Glomerular endothelial cell (primary cell): ENCODE measurements at places on chromosomes 4 and X.
A peak's percentile ranks its signal among the peaks of the same experiment; 100 is the strongest.

DNA sequence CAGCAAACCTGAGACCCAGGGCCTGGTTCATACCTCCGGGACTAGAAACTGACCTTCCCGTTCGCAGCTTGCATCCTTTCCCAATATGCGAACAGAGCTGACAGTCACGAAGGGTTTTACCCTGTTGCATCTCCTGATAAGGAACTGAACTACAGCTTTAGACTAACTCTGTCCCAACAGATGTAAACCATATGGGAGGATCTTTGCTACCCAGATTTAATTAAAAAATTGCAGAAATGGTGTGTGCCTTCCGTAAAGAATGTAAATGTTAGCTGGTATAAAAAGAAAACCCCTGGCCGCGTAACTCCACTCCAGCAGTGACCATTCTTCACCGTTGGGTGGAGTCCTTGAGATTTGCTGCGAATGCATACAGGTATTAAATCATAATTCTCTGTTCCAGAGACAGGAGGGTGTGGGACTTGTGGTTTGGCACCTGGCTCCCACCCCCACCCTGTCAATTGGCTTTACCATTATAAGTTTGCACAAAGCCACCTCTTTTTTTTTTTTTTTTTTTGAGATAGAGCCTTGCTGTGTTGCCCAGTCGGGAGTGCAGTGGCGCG is 40.6 kb upstream of the SORCS2 start:
- no peak for DNase-seq

GRCh38 chr4:89105726-89106125 is 5.6 kb upstream of the TIGD2 start:
- DNase-seq: no peak

DNA sequence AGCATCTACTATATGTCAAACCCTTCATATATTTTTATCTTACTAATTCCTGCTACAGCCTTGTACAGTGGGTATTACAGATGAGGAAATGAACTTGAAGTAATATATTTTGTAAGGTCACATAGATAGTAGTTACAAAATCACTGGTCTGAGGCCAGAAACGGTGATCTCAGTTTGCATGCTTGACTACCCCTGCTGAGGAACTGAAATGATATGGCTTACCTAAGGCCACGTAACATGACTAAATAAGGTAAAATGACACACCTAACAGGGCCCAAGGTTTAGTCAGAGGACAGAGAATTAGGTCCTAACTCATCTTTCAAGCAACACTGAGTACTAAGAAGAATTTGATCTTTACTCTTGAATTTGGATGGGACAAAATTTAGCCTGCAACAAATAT is 1.5 kb upstream of the COMMD8 start:
- DNase-seq: no peak

DNA sequence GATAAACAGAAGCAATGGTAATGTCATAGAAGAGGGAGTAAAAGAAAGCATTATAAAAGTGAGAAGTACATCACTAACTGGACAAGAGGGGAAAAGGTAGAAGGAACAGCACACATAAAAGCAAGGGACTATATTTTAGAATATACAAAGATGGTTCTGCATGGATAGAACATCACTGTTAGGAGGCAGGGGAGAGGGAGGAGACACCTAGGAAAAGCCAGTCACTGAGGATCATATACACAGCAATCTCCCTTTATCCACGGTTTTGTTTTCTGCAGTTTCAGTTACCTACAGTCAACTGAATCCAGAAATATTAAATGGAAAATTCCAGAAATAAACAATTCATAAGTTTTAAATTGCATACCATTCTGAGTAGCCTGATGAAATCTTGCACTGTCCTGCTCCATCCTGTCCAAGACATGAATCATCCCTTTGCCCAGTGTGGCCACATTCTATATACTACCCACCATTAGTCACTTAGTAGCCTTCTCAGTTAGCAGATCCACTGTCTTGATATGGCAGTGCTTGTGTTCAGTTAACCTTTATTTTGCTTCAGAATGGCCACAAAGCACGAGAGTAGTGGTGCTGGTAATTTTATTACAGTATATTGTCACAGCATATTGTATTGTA is 74.2 kb downstream of the PPA2 start:
- no peak for DNase-seq

- DNase-seq: no peak
Observed at GRCh38 chr4:75769036-75769435, 44.7 kb downstream of the USO1 start.

GRCh38 chr4:25154594-25155265 is 5.5 kb downstream of the SEPSECS start:
- DNase-seq: no peak

DNA sequence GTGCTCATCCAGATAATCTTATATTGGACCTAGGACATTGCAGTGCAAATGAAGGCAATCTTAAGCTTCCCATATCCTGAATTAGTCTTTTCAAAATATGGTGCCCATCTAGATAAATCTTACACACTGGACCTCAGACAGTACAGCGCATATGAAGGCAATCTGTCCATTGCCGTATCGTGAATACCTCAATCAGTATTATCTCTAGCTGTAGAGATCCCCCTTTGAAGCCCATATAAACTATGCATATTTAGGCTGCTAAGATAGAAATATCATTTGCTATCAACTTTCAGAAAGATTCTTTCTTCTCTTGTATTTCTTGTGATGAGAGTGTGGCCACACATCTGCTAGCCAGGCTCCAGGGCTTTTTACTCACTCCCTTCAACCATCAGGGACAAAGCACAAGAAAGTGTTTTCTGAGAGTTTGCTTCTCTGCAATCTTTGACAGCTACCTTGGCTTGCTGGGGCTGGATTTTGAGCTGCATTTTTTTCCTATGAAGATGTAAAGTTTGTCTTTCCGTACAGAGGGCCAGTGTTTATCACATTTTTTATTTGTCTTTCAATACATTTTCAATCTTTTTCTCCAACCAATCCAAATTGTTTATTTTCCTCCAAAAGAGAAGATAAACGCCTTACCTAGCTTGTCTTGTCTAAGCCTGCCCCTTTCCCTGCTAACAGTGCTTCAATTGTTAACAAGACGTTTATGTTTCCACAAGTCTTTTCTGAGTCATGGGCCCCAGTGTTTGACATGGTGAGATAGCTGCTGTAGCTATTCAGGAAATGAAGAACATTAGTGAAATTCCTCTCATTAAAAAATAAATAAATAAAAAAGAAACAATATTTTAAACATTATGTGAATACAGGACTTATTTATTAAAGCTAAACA is 57.6 kb upstream of the FAT1 start:
- DNase-seq: no peak

DNA sequence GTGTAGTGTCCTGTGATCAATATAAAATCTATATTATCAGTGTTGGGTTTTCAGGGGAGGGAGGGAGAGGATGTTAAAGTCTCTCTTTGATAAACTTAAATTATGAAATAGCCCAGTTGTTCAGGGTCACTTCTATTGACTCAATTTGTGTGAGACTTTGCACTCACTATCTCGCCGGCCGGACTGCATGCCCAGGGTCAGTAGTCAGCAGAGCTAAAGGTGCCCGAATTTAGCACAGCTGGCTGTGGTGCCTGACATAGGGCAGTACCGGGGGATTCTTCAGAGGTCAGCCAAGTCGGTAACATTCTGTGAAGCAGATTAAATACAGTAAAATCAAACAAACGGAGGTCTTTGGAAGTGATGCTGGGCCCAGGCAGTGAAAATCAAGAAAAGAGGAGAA is 19.2 kb downstream of the GABRQ start:
- DNase-seq: no peak

DNA sequence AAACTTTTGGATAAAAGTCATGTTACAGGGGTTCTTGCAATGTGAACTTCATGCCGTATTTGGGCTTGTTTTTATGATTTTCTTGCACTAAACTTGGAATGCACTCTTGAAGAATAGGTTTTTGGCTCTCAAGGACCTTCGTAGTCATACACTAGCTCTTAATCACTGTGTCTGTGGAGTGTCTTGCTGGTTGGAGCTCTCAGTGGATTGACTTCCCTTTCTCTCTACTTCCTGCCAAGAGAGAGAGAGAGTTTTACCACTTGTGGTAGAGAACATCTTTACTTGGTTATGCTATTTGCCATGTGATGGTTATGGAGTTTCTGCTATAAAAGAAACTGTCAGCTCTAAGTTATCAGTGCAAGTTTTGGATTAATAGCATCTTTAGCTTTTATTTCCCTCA is 112.4 kb downstream of the BMPR1B start:
- DNase-seq: no peak

- no peak for DNase-seq
Observed at GRCh38 chrX:20237864-20238263, 28.8 kb downstream of the RPS6KA3 start.

DNA sequence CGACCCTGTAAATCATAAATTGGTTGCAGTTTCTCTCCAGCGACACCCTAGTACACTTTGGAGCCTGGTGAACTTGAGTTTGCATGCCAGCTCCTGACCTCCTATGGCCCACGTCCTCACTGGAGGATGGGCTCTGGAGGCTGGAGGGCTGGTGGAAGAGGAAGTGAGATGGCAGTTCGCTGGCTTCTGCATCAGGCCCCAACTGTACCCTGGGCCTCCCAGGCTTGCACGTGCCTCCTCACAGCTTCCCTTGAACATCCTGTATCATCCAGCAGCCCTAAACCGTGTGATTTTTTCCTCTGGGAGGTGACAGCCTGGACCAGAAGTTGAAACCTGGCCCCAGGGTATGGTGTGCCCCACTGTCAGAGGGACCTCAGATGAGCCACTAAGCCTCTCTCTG is 78.5 kb downstream of the HTRA3 start:
- no peak for DNase-seq

DNA sequence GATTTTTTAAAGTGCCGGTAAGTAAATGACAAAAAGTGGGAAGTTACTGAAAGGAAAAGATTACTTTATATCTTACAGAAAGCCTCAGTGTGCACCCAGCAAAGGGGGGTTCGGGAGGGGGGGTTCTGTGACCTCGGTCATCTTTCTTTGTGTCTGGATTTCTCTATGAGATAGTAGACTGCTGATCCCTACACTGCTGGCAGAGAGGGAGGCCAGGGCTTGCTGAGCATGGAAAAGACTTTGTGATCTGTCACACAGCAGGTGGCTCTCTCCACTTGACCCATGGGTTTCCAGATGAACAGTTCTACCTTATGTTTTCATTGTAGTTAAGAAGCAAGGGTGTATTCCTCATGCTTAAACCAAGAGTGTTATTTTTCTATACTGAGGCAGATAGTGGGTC is 475.6 kb downstream of the PCDH10 start:
- no peak for DNase-seq

- DNase-seq: no peak
Observed at GRCh38 chr4:151677193-151677592, 83.6 kb downstream of the GATB start.

GRCh38 chrX:120380699-120381098 is 18.8 kb downstream of the ATP1B4 start:
- no peak for DNase-seq

GRCh38 chr4:99151452-99151851 is 7.4 kb upstream of the ADH4 start:
- DNase-seq: no peak

- DNase-seq: no peak
Observed at GRCh38 chrX:99077099-99077498, 1333.0 kb downstream of the PCDH19 start.

GRCh38 chr4:37687681-37688080 is 1.5 kb upstream of the RELL1 start:
- DNase-seq: no peak

GRCh38 chrX:12315526-12315925 is 177.3 kb downstream of the FRMPD4 start:
- no peak for DNase-seq

GRCh38 chr4:77202491-77202890 is 45.5 kb downstream of the CCNG2 start:
- no peak for DNase-seq

- no peak for DNase-seq
Observed at GRCh38 chr4:40265910-40266274, 69.1 kb downstream of the RHOH start.

GRCh38 chr4:23789762-23790161 is 100.1 kb downstream of the PPARGC1A start:
- DNase-seq: no peak

DNA sequence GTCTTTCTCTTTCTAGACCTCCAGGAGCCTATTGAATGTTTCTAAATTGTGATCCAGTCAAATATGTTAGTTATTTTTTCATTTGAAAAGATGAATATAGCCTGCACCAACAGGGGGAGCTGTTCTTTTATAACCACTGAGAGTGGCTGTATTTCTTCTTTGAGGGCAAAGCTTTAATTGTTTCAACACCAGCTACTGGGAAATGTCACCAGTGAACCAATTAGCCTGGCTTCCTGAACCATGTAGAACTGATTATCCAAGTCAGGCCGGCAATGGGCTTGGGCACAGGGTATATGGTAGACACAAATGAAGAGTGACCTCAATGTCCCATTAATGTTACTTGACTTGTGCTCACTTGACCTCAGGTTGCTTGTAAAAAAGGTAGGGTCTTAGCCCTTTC is 4.8 kb upstream of the DAPP1 start:
- peak; percentile 22 for DNase-seq

GRCh38 chr4:152374606-152375285 is 161.1 kb downstream of the FBXW7 start:
- DNase-seq: no peak

DNA sequence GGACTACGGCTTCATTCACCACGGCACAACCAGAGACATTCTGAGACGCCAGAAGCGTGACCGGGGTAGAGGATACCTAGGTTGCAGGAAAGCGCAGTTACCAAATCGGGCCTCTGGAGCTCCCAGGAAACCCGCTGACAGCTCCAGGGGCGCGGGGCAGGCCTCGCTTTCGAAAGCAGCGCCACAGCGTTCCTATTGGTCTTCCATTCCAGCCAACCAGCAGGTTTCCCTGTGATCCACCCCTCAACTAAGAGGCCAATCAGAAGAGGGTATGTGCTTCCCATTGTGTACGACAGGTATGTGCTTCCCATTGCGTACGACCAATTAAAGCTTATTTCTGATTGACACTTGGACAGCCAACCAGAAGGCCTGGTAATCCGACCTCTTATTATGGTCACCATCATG is 14.9 kb downstream of the SNX12 start:
- DNase-seq: no peak

GRCh38 chr4:17238633-17239032 is 273.3 kb downstream of the QDPR start:
- no peak for DNase-seq

GRCh38 chr4:121064482-121064881 is 7.9 kb downstream of the NDNF start:
- no peak for DNase-seq

- no peak for DNase-seq
Observed at GRCh38 chr4:24245491-24245820, 338.9 kb downstream of the DHX15 start.

DNA sequence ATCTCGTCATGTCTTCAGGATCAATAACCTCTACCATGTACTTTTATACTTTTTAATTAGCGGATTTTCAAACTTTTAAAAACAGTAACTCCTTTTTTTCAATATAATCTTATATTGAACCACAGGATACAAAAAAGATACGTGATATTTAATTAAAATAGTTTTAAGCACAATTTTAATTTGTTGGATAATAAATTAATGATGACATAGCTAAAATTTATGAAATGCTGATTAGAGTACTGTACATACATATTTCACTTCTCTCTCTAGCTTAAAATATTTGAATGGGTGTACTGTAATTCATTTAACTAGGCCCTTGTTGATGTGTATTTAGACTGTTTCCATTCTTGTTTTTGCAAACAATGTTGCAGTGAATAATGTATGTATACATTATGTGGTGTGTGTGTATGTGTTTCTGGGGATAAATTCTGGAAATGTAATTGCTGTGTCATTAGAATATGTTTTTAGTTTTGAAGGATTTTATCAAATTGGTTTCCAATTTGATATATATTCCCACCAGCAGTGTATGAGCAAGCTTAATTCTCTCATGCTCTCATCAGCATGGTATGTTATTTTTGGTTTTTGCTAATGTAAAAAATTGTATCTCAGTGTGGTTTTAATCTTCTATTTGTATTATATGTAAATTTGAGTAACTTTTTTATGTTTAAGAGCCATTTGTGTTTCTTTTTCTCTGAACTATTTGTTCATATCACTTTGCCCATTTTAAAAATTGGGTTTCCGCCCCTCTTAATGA is 66.4 kb downstream of the CDKL5 start:
- DNase-seq: no peak
